Dermis blood vessel endothelial cell (primary cell): ENCODE measurements at places on chromosomes 5 and 9.
A peak's percentile ranks its signal among the peaks of the same experiment; 100 is the strongest.

DNA sequence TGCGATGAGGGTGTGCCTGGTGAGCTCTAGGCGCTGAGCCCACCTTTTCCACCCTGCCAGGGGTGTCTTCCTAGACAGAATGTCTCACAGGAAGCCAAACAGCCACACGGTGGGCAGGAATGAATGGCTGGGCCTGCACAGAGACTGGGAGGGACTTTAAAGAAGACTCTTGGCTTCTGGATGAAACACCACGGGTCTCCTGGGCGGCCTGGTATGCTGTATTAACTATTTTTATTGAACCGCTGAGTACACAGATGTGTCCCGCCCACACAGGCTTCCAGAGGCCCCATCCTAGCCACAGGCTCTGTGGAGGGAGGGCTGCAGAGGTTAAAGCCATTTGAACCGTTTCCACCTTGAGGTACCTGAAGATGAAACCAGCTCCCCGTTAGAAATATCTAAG is 115.2 kb upstream of the CXCL14 start:
- DNase-seq: no peak

DNA sequence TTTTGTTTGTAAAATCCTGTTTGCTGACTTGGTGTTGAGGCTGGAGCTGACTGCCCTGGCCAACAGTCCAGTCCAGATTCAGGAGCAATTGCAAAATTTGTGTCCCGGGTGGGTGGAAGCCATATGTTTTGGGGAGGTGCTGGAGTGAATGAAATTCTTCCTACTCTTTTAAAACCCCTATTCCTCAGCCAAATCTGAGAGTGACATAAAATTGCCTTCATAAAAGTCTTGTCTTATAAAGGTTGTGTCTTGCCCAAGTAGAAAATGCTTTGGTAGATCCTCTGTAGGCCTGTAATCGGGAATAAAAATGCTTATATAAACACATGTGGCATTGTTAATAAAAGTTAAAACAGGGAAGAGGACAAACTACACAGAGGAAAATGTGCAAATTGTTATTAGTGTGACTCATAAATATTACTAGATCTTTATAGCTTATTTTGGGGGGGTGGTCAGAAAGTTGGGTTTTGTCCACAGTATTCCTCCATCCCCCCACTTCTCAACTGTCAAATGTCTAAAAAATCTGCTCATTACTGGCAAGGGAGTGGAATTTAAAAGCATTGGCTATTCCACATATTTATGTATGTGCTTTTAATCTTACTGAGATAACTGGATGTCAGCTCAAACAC is 45.6 kb downstream of the NNT start:
- DNase-seq: no peak

DNA sequence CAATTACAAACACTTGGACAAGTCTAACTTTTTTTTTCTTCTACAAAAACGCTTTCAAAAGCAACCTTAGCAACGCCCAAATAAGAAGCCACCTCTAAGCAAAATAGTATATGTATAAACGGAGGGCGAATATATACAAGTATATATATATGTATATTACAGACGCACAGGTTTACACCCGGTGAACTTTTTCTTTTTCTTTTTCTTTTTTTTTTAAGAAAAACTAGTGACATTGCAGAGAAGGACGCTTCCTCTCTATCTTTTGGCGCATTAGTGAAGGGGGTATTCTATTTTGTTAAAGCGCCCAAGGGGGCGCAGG is 200 bp downstream of the NPR3 start:
- DNase-seq: peak; percentile 12

- no peak for DNase-seq
Measured at GRCh38 chr9:129138144-129138462, 26.9 kb downstream of the PTPA start.

GRCh38 chr5:4205398-4205797 is 609.8 kb downstream of the IRX1 start:
- no peak for DNase-seq

DNA sequence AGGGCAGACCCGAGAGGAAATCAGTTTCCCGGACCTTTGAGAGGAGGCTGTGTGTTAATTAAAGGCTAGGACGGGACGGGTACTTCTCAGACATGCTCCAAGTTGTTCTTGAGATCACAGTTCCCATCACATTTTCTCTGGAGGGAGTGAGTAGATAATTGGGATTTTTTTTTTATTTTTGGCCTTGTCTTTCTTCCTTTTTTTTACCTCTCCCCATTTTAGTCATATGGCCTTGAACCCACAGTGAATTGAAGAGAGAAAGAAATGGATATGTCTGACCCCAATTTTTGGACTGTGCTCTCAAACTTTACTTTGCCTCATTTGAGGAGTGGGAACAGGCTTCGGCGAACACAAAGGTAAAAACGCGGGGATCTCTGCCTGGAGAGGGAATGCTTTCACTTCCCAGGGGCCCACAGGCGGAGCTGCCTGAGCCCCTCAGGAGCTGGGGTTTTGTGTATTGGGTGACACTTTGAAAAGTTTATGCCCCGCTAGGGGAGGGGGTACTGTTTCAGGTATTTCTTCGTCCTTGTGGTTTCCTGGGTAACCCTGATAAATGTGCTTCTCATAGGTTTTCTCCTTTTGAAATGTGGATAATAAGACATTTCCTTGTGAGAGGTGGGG is 191.8 kb downstream of the CD180 start:
- DNase-seq: peak; percentile 38

- DNase-seq: no peak
Measured at GRCh38 chr5:143131972-143132371, 271.5 kb downstream of the NR3C1 start.
